Type B pancreatic cell (in vitro differentiated cells): ENCODE measurements at places on chromosomes 6 and 20. TPM values are rescaled to one million over a fixed set of nuclear protein-coding genes. Genes with fewer than 3 reads are reported as not detected.

Gene EYA2
- total RNA-seq, result 8.1 and 8.4 TPM in 2 replicates

Gene MUC21
- total RNA-seq, result 0.43 and 0.65 TPM in 2 replicates

Gene SMLR1
- 0.53 and 1.3 TPM in 2 replicates for total RNA-seq

DNA sequence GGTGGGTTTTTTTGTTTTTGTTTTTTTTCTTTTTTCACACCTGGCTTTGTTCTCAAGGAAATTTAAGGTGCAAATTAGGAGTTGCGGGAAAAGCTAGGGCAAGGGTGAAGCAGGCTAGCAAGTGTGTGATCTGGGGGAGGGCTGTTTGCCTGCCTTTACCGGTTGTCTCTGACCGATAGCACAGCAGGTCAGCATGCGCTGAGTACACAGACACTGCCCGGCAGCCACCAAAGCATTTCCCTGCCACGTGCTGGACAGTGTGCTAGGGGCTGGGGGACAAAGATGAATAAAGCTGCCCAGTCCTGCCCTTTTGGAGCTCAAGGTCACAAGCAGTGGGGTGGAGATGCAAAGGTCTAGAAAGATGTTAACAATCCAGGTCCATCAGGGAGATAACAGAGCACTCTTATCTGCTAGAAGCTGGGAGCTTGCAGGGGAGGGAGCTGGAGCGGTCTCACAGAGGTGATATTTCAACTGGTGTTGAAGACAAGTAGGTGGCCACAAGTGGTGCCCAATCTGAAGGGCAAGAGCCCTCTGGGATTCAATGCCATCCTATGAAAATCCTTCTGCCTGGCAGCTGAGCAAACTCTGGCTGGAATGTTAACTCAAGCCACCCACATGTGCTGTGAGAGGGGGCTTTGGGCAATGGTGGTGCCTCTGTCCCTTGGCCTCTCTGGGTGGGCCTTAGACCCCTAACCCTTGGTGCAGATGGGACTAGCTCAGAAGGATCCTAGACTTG, 24.5 kb downstream of the TTBK1 start:
- DNase-seq, result no peak

Gene EPHA7
- 22.7 and 48.9 TPM in 2 replicates for total RNA-seq

DNA sequence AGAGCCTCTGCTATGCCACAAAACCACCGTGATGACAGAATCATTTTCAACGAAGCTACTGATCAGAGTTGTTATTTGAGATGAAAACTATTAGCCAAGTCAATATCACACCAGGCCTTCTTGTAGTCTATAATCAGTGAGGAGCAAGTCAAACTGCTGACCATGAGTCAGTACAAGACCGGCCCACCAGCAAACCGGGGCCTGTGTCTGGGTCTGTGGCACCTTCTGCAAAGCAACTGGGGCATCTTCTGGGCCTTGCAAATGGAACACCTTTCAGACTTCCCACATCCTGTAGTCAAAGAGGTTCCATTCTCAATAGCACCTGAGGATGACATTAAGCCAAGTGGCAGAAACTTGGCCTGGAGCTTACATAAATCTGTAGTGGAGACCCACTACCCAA, 38.5 kb downstream of the CPXM1 start:
- DNase-seq, result no peak

Gene OPN5
- total RNA-seq, result 4.6 TPM in 1 of 2 replicates, not detected in the other

DNA sequence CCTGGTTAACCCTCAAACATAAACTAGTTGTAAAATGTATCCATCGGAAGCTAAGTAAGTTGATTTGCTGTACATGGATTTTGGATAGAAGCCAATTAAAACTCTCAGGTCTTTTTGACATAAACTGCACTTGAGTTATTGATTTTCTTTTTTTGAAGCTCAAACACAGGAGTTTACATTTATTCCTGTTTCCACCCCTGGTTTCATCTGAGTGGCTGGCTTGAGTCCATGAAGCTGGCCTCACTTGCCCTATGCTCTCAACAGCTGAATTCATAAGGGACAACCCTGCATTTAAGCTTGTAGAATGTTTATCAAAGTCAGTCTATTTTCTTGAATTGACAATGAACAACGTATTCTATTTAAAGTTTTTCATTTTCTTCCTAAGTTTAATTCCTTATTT, 58.1 kb upstream of the PLEKHG1 start:
- DNase-seq, result no peak

- DNase-seq, result no peak
Measured at GRCh38 chr6:57162028-57162427, 10.1 kb upstream of the BAG2 start.

DNA sequence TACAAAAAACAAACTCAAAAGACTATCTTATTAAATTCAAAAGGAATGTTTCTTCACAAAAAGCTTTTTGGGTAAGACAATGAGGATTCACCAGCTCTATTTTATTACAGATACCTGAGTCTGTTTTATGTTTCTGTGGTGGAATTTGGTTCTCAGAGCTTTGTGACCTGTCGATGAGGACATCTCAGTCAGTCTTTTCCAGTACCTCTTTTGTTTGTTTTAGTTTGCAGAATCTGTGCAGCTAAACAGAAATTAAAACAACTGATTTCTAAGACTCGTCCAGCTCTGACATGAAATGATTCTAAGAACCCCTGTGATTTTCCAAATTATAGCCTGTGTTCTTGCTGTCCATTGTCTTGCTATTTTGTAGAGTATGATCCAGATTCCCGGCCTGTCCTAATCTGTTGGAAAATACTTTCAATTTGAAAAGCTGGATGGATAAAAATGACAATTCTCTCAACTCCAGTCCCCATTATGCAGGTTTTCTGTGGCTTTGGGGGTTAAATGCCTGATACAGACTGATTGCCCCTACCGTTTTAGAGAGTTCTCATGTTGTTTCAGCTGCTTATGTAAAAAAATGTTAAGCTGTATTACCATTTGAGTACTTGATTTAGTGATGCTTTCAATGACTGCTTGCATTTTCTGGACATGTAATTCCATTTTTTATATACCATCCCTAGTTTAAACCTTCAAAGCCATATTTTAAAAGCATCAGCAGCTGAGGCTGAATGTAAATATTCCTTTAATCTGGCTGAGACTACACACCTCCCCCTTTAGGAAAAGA, 94.2 kb upstream of the TAB2 start:
- DNase-seq, result no peak

Gene RNF144B
- 10.8 and 19.4 TPM in 2 replicates for total RNA-seq

Gene LRRC73
- 1.5 and 2.9 TPM in 2 replicates for total RNA-seq
